Activated CD4-positive, alpha-beta T cell treated with anti-CD3 and anti-CD28 coated beads for 4 hours (primary cell): ENCODE measurements at places on chromosomes 5 and 9.
A peak's percentile ranks its signal among the peaks of the same experiment; 100 is the strongest.

DNA sequence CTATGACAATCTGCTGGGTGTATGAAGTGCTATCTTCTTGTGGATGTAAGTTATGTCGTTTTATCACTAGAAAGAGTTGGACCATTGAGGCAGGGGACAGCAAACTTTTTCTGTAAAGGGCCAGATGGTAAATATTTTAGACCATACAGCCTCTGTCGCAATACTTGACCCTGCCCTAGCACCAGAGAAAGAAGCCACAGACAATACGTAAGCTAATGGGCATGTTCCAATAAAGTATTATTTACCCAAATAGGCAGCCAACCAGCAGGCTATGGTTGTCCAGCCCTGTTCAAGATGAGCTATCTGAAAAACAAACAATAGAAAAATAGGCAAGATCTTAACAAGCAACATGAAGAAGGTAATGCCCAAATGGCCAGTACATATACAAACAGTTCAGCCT lies 36.4 kb downstream of the MTX3 start:
- DNase-seq: no peak

- no peak for DNase-seq
Observed at GRCh38 chr9:135494791-135495559, 5.5 kb upstream of the MRPS2 start.

DNA sequence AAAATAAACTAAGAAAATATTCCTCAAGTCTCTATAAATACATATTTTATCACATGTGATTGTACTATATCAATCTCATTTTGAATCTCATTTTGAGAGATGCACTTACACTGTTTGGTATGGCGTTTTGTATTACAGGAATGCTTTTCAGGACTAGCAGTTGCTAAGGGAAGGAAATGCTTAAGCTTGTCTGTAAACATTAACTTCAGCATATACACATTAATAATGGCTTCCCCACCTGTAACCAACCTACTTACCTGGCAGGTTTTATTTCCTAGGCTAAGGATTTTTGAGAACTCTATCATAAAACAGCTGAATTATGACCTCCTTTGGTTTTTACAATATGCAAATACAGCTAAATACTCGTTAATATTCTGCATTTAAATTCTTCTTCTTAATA lies 141.0 kb upstream of the GRHPR start:
- DNase-seq: no peak

GRCh38 chr5:67577424-67577823 lies 380.8 kb upstream of the CD180 start:
- no peak for DNase-seq

- DNase-seq: no peak
Observed at GRCh38 chr5:126509339-126509738, 85.7 kb downstream of the ALDH7A1 start.

DNA sequence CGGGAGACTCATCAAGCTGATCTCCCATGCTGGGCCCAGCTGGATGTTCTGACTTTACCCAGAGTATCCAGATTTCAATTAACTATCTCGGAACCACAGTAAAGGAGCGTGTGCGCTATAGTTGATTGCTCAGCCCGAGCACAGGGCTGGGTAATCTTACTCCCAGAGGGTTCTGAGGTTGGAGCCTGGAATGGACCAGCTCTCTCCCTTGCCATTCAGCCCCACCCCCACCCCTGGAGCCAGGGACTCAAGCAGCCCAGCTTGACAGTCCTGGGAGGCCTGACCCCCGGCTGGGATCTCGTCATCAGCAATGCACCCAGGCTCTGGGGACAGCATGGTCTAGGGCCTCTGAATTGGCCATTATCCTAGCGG lies 23.7 kb upstream of the PTGES start:
- no peak for DNase-seq

- DNase-seq: peak; percentile 7
Observed at GRCh38 chr9:120477534-120478001, 102.4 kb downstream of the CDK5RAP2 start.

- DNase-seq: no peak
Observed at GRCh38 chr5:4017076-4017803, 421.6 kb downstream of the IRX1 start.

DNA sequence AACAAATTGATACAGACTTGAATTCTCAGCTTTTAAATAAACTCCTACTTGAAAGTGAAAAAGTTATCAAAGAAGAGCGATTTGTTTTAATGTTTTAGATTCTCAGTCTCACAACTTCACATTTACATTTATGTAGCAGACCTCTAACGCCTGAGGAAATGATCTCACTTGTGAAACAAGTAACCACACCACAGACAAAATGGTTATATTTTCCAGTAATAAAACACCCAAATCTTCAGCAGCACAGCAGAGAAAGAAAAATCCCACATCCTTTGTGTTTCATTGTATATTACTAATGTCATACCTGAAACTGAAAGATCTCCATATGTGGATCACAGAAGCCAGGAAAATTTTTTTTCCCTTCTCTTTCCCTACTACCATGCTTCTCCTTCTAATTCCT lies 29.8 kb upstream of the GZMA start:
- no peak for DNase-seq

DNA sequence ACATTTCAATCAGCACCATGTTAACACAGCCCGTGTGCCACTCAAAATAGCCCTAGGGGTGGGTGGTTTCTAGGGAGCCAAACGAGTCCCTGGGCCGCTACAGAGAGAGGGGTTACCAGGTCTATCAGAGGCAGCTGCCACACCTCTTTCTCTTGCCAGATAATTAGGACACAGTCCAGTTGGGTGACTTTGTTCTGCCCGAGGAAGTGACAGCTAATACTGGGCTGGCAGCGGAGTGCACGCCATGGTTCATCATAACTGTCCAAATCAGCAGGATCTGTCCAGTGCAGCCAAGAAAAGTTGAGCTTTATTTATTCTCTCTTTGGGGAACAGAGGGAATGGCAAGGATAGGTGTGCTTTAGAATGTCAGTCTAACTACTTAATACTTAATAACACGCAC lies 583.8 kb downstream of the BRINP1 start:
- DNase-seq: no peak

- DNase-seq: no peak
Observed at GRCh38 chr5:169146158-169146557, 154.8 kb downstream of the SLIT3 start.

DNA sequence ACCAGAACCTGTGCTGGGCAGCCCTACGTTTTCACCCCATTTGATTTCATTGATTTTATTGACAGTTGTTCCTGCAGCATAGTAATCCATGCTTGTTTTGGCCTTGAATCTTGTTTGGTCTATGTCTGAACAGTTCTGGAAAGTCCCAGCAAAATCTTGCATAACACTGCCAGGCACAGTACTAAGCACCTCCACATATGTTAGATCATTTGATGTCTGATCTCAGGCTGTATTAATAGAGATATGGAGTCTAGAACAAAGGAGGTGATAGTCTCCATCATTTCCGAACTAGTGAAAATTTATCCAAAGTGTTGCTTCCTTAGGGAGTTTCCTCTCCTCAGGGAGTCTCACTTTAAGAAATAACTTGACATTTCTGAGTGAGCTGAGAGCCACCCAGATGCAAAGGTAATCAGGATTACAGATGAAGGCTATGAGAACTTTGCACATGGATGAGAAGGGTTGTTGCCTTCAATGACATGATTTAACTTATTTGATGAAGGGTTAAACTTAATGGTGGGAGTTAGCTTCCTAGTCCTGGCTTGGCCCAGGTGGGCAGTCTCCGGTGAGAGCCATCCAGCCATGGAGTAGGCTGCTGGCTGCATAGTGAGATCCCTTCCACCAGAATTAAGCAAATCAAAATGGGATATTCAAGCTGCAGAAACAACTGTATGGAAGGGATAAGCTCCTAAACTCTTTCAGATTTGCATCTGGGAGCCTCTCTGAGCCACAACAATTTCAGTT lies 173.8 kb upstream of the MVB12B start:
- DNase-seq: no peak

- DNase-seq: no peak
Observed at GRCh38 chr5:120808606-120809005, 344.5 kb downstream of the PRR16 start.

DNA sequence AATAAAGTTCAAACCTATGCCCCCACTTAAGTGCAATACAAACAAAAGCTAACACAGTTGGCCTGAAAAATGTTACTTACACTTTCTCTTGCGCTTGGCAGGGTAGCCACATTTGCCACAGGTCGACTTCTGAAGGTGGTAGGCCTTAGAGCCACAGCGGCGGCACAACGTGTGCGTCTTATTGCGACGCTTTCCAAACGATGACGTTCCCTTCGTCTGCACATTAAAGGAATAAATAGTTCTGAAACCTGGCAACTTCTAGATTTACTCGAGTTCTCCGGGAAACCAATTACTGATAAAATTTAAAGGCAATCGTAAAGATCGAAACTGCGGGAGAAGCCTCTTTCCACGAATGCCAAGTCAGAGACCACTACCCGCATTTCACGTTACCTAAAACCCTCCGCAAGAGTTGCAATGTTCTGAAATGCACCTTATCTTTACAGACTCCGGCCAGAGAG lies 602 bp downstream of the RPL37 start:
- peak; percentile 45 for DNase-seq

- no peak for DNase-seq
Observed at GRCh38 chr5:65928322-65928752, 2.0 kb downstream of the ERBIN start.

DNA sequence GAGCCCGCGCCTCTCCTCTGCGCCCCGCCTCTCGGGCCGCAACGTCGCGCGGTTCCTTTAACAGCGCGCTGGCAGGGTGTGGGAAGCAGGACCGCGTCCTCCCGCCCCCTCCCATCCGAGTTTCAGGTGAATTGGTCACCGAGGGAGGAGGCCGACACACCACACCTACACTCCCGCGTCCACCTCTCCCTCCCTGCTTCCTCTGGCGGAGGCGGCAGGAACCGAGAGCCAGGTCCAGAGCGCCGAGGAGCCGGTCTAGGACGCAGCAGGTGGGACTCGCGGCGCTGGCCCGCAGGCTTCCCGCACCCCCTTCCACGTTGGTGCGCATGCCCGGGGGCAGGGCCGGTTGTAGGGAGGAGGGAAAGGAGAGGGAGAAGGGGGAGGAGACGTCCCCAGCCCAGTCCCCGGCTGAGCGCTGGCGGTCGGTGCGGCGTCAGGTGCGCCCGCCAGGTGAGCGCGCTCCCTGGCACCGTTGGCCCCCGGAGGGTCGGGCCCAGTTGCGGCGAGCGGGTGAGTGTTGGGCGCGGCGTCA lies at the start of gene OCLN:
Gene OCLN (plus strand): TSS at position 400 of the 532 bp plus-strand sequence. CDS start 11,455 bp downstream, outside the sequence.
- DNase-seq: no peak

DNA sequence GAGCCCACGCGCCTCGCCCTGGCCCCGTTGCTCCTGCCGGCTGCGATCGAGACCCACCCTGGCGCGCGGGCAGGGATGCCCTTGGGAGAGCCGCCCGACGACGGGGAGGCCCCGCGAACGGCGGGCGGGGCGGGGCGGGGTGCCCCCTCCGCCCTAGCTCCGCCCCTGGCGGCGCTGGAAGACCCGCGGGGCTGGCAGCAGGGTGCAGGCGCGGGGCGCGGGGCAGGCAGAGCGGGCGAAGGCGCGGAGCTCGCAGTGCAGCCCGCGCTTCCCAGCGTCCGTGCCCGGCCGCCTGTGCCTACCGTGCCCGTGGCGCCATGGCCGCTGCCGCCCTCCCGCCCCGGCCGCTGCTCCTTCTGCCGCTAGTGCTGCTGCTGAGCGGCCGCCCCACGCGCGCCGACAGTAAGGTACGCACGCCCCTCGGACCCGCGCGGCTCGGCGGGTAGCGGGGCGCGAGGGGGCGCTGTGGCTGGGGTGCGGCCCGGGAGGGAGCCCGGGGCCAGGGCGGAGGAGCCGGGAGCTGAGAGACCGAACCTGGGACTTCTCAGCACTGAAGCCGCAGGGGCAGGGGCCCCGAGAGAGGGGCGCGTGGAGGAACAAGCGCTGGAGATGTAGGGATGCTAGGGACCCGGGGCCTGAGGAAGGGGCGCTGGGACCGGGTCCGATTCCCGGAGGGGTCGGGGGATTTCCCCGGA lies at the start of gene OLFML2A:
Gene OLFML2A (plus strand): TSS at position 180 of the 695 bp plus-strand sequence. CDS start 138 bp downstream, at position 318.
- no peak for DNase-seq

DNA sequence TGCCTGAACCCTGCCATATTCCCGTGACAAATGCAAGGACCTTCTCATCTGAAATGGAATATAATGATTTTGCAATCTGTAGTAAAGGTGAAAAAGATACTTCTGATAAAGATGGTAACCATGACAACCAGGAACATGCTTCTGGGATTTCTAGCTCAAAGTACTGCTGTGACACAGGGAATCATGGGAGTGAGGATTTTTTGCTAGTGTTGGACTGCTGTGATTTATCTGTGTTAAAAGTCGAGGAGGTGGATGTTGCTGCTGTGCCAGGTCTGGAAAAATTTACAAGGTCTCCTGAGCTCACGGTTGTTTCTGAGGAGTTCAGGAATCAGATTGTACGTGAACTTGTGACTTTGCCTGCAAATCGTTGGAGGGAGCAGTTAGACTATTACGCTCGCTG lies 33.5 kb downstream of the AOPEP start:
- DNase-seq: no peak

DNA sequence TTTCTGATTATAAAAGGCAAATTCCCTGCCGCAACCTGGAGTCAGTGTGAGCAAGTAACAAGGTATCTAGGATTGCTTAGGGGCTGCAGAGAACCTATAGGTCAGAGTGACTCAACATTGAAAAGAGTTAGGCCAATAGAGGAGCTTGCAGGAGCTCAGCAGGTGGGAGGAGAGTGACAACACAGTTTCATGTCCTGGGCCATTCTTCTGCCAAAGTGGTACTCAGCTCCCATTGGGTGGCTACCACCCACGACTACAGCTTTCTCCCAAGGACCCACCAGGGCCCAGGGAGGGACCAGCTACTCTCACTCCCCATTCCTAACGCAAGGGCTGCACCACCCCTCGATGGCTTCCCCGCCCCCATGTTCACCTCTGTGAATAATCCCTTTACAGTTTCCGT lies 86.7 kb upstream of the SPATA31C2 start:
- DNase-seq: no peak

DNA sequence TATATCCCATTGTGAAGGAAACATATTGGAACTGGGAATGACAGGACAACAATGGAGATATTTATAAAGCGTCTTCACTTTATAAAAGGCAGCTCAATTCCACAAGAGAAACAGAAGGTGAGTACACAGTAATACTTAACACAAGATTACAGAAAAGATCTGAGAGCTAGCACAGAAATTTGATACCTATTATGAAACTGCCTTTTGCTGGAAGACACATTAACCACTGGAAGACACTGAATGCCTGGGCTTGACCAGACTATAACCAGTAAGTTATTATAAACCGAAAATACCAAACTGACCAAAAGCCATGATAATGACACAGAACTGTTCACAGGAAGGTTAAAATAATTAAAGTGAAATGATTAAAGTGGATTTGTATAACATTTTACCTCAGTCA lies 195.4 kb downstream of the NR2F1-AS1 start:
- no peak for DNase-seq

DNA sequence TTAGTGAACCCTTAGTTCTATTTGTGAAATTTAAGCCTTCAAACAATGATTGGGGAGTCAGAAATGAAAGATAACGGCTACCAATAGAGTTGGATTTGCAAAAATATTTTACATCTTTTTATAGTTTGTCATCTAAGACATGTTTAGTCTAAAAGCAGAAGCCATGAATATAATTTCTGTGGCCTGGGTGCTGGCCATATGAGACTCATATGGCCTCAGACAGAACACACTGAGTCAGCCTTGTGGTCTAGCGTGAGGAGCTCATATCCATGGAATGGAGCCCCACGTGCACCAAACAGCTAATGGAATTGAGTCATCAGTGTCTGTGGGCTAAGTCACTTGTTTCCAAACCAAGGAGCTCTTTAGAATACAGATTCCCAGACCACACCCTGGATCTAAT lies 240.7 kb upstream of the NREP start:
- no peak for DNase-seq
